ENCODE measurements at places on chromosomes 2 and 18. TPM values are rescaled to one million over a fixed set of nuclear protein-coding genes. Genes with fewer than 3 reads are reported as not detected.

SCYGR4 gene
- not detected for total RNA-seq

UGT1A9 gene
- total RNA-seq: not detected

CNTNAP5 gene
- total RNA-seq: 16.3 TPM

HDHD2 gene
- total RNA-seq: 50.9 TPM

SCN3A gene
- total RNA-seq: 40.8 TPM

CYP27A1 gene
- total RNA-seq: 30.0 TPM

PDE11A gene
- total RNA-seq: 4.4 TPM

ESPNL gene
- total RNA-seq: 1.2 TPM

SGO2 gene
- 6.8 TPM for total RNA-seq

SGPP2 gene
- 2.0 TPM for total RNA-seq

VPS54 gene
- total RNA-seq: 47.1 TPM

IL1A gene
- not detected for total RNA-seq

ALKAL2 gene
- 6.8 TPM for total RNA-seq

ALPP gene
- total RNA-seq: not detected

COL6A3 gene
- 291 TPM for total RNA-seq

TFCP2L1 gene
- total RNA-seq: 1.1 TPM

GREB1L gene
- total RNA-seq: 14.9 TPM
